ENCODE measurements at places on chromosomes 16 and 17.

GRCh38 chr16:73022534-73022933 is 25.4 kb downstream of the ZFHX3 start:
- DNase-seq: no peak

- no peak for DNase-seq
Observed at GRCh38 chr17:8243827-8244226, 4.0 kb downstream of the CTC1 start.

- DNase-seq: no peak
Observed at GRCh38 chr17:7631398-7632380, 1.8 kb downstream of the SHBG start.

DNA sequence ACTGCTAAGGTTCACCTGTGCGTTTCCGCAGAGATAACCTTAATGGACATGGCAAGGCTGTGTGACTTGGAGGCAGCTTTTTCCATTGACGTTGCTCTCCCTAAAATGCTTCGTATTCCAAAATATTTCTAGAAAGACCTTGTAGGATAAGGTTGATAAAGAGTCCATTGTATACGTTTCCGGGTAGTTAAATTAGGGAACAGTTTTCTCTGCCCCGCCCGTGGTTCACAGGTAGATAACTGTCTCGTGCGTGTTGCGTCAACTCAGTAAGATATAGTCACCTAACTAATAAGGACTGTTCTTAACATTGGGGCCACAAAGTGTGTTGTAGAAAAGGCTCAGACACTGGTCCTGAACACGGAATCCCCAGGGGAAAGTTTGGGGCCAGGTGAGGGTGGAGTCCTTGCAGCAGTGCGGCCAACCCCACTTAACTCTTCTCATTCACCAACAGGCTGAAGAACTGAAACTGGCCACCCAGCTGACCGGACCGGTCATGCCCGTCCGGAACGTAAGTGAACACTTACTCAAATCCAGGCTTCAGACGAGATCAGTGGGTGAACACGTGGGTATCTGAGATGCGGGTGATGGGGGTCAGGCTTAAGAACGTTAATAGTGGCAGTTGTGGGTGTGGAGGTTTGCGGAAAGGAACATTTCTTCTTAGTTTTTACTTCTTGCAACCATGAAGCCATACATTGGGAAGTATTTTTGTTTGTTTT is 1.6 kb downstream of the RPL13 start:
- no peak for DNase-seq

DNA sequence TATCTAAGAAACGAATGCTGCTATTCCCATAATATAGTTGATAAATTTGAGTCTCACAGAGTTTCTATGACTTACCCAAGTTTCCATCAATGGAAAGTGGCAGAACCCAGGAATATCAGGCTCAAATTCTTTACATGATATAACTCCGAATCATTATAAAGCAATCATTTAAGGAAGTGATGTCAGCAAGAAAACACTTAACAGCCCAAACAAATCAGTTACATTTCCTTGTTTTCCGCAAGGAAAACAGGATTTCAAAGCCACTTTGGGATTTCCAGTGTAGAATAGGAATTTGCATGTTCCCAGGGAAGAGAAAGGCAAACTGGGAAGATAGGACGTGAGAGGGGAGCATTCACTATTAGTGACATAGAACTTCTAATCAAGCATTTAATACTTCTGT is 311.4 kb upstream of the GOT2 start:
- no peak for DNase-seq

GRCh38 chr17:15413101-15413771 is 54.2 kb downstream of the CDRT4 start:
- no peak for DNase-seq

DNA sequence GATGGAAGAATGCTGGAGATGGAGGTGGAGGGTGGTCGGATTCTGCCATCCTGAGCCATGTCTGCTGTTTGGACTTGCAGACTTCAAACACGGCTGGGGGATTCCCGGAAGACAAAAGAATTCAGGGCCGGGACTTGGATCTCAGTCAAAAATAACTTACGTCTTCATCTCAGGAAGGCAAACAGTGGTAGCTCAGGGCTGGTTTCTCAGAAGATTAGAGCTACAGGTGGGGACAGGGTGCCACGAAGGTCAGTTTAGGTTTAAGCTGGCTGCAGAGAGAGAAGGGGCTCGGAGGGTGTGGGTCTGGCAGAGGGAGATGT is 4.3 kb upstream of the RHBDL3 start:
- DNase-seq: no peak

DNA sequence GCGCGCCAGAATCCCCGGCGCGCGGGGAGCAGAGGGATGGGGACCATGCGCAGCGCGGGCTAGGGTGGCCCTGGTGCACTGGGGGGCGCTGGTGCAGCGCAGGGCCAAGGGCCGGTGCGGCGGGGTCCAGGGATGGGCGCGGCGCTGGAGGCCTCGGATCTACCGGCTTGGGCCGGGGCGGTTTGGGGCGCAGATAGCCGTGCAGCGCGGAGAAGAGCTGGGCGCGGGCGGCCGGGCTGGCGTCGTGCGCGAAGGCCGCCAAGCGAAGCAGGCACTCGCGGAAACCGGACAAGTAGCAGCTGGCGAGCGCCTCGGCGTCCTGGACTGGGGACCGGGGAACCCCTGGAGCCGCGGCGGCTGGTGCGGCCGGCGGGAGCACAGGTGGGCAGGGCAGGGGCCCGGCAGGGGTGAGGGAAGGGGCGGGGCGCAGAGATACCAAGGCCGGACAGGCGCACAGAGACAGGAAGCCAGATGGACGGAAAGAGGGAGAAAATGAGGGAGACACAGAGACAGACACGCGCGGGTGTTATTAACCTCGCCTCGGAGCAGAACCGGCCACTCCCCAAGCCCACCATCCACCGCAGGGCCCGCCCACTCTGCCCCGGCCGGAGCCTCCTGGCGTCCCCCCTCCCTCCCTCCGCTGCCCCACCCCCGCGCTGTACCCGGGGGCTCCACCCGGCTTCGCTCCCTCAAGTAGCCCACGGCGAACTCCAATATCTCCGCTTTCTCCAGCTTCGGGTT is 2.1 kb downstream of the HES7 start:
- DNase-seq: peak; percentile 74

DNA sequence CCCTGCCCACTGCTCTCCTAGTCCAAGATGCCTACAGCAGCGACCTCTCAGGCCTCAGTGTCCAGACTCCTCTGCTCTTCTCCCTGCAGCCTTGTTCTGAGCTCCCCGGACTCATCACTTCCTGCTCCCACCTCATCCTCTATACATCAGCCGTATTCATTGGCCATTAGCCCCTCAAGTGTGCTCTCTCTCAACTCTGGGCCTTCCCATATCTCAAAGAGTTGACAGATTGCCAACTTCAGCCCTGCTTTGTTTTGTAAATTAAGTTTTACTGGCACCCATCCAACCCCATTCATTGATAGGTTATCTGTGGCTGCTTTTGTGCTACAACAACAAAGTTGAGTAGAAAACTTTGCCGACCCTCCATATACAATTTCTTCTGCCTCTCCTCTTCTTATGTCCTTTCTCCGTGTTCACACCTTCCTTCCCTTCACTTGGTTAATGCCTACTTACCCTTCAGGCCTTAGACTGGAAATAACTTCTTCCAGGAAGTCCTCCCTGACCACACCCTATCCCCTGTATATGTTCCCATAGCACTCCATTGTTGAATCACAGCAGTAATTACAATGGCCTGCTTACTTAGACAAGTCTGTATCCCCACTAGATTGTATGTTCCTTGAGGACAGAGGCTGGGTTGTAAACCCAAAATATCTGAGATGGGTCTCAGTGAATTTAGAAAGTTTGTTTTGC is 63.4 kb upstream of the TANC2 start:
- no peak for DNase-seq

- peak; percentile 65 for DNase-seq
Observed at GRCh38 chr16:84599521-84600202, 18.2 kb downstream of the COTL1 start.

- no peak for DNase-seq
Observed at GRCh38 chr16:67181346-67181745, 2.4 kb downstream of the MATCAP1 start.

DNA sequence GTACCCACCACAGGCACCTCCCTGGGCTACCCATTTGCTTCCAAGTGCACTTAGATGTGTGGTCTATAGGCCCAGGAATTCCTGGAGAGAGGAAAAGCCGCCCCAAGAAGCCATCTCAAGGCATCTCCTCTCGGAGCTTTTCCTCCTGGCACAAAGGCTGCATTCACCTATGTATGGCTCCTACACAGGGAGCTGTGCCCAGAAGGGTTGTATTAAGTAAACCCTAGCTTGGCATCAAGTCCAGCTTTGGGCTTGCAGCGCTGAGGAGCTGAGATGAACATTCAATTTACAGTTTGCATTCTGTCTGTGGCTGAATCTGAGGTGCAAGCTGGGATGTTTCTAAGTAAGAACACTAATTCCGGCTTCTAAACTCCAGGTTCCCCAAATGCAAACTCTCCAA is 81.3 kb downstream of the CDYL2 start:
- no peak for DNase-seq

DNA sequence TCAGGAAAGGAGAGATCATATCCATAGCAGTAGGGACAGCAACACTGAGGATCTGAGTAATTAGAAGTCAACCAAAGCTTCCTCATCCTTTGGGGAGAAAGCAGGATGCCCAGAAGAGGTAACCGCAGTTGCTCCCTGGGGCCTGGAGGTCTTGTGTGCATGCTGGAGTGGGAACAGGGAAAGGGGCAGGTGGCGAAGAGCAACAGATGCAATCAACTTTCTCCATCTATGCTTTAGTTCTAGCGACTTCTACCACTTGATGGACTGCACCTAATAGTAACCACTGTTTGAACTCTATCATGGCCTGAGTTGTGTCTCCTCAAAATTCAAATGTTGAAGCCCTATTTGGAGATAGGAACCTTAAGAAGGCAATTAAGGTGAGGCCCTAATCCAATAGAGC is 503.8 kb downstream of the NPIPA7 start:
- DNase-seq: no peak

- DNase-seq: no peak
Observed at GRCh38 chr17:17366941-17367875, 64.0 kb downstream of the NT5M start.

GRCh38 chr16:67006930-67007658 is 18.7 kb downstream of the CES4A start:
- no peak for DNase-seq

DNA sequence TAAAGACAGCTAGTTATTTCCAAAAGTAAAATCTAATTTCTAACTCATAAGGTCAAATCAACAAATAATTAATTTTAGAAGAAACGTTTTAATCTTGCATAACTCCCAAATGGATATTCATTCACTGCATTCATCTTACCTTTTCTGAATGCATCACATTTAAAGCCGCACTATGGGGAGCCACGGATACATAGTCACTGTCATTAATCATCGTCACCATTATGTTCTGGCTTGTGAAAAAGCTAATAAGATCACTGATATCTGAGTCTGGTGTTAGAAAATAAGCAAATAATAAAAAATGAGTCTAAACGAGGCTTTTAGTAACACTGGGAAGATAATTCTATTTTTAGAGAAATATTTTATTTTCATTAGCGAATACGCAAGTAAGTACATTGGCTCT is 42.4 kb upstream of the ABCA10 start:
- no peak for DNase-seq

DNA sequence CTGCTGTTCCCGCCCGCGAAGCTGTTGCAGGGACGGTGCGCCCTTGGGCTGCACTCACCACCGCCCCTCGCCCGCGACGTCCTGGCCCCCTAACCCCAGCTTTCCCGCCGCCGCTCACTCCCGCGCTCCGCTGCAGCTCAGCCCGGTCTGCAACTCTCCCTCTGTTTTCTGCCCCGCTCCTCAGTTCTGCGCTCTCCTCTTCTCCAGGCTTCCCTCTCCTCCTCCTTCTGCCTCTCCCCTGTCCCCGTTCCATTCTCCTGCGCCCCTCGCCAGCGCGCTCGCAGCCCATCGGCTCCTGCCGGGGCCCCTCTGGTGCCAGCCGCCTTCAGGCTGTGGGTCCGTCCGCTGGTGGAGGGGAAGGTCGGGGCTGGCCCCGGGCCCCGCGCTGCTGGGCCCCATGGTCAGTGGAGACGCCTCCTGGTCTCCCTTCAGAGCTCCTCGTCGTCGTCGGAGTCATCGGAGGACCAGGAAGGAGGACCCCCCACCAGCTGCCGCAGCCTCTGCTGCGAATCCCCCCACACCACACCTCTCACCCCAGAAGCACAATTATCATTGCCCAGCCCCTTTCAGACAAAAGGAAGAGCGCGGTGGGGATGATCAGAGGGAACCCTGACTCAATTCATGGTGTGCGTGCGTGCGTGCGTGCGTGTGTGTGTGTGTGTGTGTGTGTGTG is 223.2 kb upstream of the FOXF1 start:
- DNase-seq: peak; percentile 18

- DNase-seq: no peak
Observed at GRCh38 chr16:29686740-29687332, 7.9 kb downstream of the QPRT start.

DNA sequence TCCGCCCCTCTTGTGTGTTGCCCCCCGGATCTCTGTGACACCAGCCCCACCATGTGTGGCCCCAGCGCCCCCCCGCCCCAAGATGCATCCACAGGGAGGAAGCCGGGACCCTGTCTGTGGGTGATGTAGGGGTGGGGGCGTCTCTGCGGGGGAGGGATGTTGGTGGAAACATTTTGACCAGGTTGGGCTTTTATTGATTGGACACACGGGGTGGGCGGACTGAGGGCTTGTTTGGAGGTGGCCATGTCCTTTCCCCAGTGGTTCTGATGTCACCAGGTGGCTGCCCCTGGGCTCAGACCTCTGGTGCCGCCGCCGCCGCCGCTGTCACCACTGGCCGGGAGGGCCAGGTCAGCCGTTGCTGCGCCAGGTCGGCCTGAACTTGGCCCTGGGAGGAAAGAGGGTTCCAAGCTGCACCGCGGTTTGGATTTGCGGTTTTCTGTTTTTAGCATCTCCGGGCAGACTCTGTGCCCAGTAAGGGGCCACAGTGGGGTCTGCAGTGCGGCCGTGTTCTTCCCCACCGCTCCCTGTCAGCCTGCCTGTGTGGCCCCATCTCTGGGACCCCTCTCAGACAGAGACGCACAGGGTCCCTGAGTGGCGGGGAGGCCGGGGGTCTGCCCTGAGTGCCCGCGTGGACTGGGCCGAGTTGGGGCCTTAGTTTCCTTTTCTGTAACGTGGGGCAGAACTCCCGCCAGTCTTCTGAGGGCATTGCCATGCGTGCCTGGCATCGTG is 19.8 kb downstream of the GSE1 start:
- DNase-seq: no peak

- no peak for DNase-seq
Observed at GRCh38 chr16:844638-845350, 44.3 kb upstream of the GNG13 start.

DNA sequence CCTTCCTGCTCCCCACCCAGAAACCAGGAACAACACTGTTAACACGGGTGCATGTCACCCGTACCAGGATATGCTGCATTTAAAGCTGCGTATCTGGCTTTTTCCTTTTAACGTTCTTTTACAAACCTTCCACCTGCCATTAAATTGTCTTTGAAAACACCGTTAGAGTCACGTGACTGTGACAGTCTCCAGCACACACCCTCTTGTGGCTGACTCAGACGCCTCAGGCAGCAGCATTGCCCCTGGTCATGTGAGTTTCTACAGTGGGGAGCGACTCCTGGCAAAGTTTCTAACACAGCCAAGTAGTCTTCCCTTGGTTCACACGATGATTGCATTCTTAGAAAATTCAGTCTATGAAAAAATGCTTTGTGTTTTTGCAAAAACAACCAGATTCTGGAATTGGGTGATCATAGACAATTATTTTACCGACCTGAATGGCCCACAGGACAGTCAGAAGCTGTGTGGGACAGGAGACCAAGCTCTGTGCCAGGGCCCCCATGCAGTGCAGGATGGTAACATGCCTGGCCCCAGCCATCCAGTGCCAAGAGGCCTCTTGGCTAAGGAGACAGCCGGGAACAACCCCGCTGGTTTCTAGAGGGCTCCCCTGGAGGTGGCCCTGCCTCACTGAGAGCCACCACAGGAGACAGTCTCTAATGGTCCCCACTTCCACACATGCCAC is 199.1 kb downstream of the KATNIP start:
- DNase-seq: no peak

Measured in right forelimb (tissue), 1 donor.